Activated T-helper 1 cell treated with anti-CD3 and anti-CD28 coated beads, Interleukin-12 subunit alpha, Interleukin-12 subunit beta, Interleukin-2, Interleukin-4 antibody, amounts not matched to agents 30 ng/mL and 10 ng/mL and 1 ng/mL, durations not matched to agents 14 hours and 24 hours and 36 hours (primary cell): ENCODE measurements at places on chromosomes 7 and 10.

- DNase-seq: no peak
These were observed 8.0 kb downstream of the SEPHS1 start for GRCh38 chr10:13340068-13340467.

- no peak for DNase-seq
These were observed 64.1 kb downstream of the ZMIZ1 start for GRCh38 chr10:79132681-79133381.

DNA sequence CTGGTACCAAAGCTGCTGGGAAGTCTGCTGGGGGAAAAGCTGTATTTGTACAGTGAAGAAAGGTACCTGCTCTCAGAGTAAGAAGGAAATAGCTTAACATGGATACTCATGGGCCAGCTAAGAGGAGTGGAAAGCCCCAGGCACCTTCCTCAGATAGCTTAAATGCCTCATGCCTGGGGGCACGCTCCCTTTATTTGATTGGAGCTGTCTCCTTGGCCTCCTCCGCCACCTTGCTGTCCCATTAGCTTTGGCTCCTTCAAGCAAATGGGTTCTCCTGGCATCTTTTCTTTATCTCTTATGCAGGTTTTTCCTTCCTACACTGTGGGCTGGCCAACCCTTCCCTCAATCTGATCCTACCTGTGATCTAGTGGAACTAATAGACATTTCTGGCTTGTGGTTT is 318.5 kb downstream of the SH2D4B start:
- DNase-seq: no peak

DNA sequence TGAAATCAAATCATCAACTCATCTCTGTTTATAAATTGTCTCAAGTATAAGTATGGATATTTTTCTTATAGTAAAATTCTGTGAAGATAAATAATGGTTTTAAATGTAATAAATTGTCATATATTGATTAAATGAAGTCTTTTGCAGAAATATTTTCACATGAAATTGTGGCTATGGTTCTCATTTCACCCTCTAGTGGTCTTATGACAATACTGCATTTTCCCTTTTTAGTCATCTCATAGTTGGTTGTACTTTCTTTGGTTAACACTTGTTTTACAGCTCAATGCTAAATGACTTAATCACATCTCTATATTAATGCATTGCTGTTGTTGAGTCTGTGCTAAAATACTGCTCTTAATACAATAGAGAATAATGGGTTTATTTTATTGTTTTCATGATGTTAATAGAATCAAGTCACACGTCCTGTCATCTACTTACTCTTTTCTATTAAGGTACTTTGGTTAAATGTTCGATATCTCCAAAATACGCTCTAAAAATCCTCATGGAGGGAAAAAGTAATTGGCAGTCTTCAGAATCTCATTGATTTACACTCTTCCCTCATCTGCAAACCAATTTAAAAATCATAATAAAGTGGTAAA is 38.0 kb upstream of the CACNA2D1 start:
- DNase-seq: no peak

DNA sequence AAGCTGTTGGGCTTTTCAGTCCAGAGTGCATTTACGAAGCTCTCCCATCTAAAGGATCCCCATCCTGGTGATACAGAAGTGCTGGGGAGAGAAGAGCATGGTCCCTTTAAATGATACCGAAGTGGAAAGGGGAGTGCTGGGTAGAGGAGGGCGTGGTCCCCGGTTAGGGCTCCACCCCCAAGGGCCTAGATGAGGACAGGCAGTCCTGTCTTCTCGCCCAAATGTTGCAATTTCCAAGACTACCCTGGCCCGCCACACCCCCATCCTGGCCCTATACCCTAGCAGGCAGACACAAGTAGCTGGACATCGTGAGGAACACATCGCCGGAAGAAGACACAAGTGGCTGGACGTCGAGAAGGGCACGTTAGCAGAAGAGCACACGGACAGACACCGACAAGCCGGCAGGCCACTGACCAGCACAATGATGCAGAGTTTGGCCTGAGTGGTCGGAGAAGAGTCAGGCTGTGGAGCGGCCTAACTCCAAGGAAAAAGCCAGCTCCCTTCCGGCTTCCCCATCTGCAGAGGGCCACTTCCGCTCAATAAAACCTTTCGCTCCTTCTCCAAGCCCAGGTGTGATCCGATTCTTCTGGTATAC is 439.5 kb upstream of the NRP1 start:
- DNase-seq: no peak

- no peak for DNase-seq
These were observed 113.3 kb upstream of the CREB5 start for GRCh38 chr7:28298870-28299518.

DNA sequence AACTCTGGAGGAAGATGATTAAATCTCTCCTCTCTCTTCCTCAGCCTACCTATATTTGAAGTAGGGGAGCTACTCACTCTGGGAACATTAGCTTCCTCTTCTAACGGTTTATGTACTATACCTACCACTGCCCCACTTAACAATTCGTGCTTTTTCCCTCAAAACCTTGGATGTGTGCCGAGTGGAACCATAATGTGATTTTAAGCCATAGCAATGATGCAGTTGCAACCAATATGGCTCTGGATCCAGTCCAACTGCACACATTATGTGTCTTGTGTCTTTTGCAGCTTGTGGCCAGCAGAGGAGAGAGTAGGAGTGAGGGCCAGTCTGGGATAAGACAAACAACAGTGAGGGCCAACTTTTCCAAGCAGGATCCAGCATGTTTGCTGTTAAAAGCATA is 170.7 kb downstream of the GATA3 start:
- no peak for DNase-seq

GRCh38 chr10:33460505-33461294 is 126.2 kb upstream of the NRP1 start:
- DNase-seq: no peak

DNA sequence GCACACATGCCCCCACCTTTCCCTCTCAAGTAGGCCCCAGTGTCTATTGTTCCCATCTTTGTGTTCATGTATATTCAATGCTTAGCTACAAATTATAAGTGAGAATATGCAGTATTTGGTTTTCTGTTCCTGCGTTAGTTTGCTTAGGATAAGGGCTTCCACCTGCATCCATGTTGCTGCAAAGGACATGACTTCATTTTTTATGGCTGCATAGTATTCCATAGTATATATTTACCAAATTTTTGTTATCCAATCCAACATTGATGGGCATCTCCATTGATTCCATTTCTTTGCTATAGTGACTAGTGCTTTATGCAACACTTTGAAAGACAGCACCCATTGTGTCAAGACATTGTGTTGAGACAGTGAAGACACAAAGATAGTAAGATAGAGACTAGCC is 19.0 kb upstream of the ABCB4 start:
- DNase-seq: no peak

DNA sequence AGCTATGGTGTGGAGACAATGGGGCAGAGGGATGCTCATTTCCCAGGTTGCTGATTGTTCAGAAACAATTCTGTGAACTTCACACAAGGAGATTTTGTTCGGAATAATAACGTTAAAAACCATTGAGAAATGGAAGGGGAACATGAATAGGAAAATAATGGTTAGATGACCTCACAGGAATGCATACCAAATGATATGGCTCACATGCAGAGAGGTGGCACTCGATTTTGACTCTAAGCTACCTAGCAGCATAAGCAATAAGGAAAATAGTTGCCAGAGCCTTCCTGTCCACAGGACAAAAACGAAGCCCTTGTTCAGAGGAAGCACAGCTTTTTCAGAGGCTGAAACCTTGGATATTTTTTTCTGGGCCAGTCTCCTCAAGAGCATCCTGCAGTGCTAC is 293.1 kb downstream of the ZEB1 start:
- no peak for DNase-seq

- DNase-seq: no peak
These were observed 421.0 kb downstream of the THSD7A start for GRCh38 chr7:11410656-11411644.

DNA sequence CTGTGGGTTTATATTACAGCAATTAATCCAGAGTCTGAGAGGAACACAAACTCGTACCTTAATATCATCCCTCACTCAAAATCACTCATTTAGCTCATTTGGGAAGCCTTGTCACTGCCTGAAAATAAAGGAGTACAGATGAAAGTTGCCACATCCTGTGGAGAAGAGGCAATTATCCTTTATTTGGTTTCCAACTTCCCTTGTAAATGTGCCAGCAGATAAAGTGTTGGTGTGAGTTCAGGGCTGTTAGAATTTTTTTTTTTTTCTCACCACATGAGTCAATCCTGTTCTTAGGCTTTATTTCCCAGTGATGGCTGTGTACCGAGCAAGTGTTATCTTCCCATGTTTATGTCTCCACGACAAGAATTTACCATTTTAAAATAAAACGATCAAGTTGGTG is 99.0 kb upstream of the SMIM30 start:
- DNase-seq: no peak

DNA sequence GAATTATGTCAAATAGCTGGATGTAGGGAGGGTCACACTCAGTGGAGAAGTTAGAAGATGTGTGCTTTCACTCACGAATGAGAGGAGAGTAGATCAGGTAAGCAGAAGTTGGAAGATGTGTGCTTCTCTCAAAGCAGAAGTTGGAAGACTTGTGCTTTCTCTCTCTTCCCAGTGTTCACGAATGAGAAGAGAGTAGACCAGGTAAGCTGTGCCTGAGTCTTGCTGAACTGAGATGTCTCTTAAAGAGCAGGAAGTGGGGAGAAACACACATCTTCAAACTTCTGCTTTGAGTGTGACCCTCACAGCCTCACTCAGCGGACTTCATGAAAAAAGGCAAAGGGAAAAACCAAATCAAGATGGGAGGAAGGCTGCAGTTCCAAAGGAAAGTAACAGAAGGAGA is 7.0 kb upstream of the TMEM243 start:
- no peak for DNase-seq

DNA sequence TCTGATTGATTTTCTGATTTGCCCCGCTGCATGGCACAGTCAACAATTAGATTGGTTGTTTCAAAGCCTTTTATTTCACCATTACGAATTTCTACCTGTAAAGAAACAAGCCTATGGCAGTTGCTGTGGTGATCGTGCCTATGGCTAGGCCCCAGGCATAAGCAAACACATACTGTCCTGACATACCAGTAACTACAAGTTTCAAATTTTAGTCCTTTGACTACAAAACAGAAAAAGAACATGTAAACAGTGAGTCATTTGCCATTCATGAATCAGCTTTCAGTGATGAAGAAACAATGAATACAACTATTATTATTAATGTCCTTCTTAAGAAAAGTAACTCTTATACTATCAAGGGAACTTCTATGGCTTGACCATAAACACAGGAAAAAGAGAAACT is 168.0 kb upstream of the LRRN3 start:
- DNase-seq: no peak

GRCh38 chr10:112565434-112566053 is 118.5 kb downstream of the VTI1A start:
- DNase-seq: no peak

DNA sequence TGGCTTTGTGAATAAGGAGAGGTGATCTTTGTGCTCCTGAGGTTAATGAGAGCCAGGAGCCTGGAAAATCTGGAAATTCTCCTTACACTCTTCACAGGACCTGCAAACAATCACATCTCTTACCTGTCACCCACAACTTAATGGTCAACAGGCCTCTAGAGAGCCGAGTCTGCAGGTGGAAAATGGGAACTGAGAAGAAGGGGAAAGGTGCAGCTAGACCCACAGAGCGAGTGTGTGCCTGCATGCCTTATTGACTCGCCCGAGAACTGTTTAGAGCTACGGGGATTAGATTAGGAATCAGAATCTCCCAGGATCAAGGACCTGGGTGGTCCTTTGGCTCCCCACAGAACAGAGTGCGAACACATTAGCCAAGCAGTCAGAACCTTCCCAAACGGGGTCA is 329.6 kb downstream of the PTEN start:
- DNase-seq: no peak

DNA sequence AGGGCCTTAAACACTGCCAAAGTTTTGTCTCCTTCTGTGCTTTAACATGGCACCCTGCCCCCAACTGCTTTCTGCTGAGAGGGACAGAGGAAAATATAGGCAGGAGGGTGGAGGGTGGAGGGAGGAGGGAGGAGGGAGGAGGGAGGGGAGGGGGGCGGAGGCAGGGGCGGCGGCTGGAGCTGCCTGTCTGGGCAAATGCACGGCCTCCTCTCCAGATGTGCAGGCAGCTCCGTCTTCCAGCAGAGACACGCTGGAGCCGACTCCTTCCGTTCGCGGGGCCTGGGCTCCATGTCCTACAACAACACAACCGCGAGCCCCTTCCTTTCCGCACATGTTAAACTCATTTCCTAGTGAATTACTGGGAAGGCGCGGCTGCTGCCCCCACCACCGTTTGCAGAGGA is 14.2 kb downstream of the EBF3 start:
- DNase-seq: no peak

DNA sequence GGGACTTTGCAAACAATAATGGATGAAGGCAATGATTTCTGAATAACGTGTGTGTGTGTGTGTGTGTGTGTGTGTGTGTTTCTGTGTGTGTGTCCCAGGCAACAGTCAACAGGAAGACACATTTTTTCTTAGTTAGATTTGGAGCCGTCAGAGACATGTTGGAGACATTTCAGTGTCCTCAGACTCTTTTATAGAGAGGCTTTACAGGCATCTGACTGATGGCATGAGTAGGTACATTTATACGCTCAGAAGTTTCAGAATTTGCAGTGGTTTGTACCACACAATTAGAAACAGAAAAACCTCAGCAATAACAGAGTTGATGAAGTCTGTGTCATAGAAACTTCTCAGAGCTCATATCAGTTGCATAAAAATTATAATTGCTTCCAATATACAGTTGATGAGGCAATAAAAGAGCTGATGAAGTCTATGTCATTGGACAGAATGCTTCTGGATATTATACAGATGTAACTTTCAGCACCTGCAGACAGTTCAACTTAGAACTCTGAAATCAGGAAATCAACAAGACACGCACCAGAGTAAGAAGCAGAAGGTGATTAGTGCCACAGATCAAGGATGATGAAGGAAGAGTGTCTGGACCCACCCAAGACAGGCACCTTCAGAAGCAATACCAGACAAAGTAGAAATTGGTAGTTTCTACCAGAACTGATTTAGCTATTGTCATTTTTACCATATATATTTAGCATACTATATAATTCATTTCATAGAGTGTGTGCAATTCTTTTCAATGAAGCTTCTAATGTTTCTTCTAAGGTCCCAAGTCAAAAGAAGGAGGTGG is 104.5 kb upstream of the LYZL1 start:
- DNase-seq: no peak

- no peak for DNase-seq
These were observed at the start of gene TFEC for GRCh38 chr7:116030651-116031276. Gene TFEC (minus strand): TSS chr7:116030763. CDS start chr7:115984441, 46,322 bp downstream.

GRCh38 chr7:112122144-112122543 is 84.1 kb downstream of the DOCK4 start:
- DNase-seq: no peak
